ENCODE measurements at places on chromosomes 11 and 22.

DNA sequence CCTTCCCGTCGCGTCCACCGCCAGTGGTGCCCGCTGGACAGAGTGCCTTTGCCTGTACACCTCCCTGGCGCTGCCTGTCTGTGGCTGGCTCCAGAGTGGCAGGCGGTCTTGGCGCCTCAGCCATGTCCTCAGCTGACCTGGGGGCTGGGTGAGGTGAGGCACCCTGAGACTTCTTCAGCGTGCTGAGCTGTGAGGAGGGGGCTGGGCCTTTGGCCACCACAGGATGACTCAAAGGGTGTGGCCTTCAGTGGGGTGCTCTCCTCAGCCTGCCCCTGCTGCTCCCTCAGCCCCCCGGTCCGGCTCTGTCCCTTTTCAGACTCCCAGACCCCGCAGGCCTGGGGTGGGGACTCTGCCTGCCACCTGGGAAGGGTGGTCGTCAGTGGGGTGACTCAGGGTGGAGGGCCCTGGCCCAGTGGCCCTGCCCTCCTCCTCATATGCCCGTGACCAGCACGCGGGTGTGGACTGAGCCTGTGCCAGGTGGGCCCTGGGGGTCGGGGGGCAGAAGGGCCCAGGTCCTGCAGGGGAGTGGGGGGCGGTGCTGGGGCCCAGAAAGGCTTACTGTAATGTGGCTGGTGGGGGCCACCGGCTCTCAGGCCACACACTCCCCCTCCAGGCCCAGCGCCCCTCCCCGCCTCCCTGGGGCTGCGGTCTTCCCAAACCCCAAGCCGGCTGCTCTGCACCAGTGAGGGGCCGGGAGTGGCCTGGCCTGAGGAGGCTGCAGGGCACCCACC is 15.9 kb downstream of the CRELD2 start:
- DNase-seq = no peak

DNA sequence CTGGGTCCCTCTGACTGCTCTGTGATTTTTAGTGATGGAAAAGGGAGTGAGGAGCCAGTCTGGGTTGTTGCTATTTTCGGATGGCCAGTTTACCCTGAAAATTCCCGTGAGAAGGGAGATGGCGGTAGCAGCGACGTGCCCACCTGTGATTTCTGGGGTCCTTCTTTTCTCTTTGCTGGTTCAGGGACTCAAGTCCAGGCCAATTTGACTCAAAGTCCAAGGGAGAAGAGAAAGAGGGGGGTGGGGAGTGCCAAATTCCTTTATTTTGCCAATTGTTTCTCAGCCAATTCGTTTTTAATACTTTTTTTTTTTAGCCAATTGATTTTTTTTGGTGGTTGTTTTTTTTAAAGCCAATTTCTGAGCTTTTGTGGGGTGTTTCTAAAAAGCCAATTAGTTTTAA is 6.9 kb downstream of the IGF2 start:
- DNase-seq = no peak

- DNase-seq = no peak
Observed at GRCh38 chr11:65169164-65169641, 830 bp upstream of the SPDYC start.

DNA sequence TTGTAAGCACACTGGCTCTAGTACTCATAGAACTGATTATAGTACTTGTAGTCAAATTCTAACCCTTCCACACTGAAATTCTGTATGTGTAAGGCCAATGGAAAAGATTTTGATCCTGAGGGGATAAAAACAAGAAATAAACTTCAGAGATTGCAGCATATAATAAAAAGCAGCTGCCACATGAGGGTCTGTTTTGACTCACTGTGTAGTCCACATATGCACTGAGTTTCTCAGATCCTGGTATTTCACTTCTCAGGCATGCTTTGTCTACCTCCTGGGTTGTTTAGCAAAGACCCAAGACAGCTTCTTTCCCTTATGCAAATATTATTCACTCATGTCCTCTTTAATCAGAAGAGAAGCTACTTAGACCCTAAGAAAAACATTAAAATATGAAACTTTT is 71.1 kb upstream of the SLC5A12 start:
- DNase-seq = peak; percentile 80

GRCh38 chr11:72730737-72731136 is 21.5 kb downstream of the ARAP1 start:
- no peak for DNase-seq

DNA sequence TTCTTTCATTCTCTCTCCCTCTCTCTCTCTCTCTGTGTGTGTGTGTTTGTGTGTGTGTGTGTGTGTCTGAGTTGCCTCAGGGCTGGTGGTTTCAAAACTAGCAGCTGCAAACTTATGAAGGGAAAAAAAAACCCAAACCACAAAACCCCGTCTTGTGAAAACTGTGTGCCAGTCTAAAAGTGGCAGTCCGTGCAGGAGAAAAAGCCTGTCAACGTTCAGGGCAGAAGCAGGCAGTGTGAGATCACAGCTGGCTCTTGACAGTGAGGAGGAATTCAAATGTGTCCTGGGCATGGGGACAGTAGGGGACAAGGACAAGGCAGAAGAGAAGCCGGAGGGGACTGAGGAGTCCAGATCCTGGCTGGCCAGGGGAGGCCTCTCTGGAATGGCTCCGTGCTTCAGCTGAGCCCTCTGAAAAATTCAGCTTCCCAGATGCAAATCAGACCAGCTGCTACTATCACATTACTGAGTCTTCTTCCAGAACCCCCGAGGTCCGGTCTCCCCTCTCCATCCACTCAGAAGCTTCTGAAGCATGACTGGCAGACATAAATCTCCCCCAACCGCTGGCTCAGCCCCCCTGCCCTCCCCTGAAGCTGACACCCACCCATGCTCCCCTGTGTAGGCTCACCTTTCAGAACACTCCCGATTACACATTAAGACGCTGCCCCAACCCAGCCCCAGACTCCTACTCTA is 31.9 kb downstream of the FLI1 start:
- DNase-seq = no peak

GRCh38 chr22:29946220-29946619 is 63.2 kb downstream of the MTMR3 start:
- DNase-seq = no peak

- no peak for DNase-seq
Observed at GRCh38 chr22:49693848-49694247, 133.8 kb downstream of the BRD1 start.

DNA sequence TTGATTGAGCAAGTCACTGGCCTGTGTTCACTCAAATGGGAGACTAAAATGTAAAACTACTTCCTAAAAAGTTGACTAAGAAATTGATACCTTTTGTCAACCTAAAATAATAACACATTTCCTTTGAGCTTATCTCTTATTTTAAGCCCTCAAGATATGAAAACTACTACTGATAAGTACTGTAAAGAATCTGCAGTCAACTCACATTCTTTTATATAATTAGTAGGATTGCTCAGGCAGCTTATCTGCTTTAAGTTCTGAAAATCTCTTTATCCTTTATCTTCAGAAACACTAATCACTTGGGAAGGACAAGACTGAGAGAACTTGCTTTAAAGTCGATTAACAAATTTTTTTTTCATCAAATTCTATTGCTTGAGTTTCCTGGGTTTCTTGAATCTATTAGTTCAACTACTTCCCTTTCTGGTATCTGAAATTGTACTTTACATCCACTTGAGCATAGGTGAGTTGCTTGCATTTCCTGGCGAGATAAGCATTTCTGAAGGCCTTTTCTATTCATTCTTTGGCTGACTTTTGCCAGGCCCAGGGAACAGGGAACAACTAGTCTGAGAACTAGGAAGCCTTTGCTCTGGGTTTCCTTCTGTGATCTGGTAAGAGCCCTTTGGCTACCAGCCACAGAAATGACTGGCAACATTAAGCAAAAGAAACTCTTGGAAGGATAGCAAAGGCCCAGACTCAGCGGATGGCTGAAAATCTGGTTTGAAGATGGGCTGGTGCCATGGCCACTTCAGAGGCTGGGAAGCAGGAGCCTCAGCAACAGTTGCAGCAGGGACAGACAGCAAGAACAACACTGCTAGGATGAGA is 19.3 kb upstream of the CSRP3 start:
- no peak for DNase-seq

DNA sequence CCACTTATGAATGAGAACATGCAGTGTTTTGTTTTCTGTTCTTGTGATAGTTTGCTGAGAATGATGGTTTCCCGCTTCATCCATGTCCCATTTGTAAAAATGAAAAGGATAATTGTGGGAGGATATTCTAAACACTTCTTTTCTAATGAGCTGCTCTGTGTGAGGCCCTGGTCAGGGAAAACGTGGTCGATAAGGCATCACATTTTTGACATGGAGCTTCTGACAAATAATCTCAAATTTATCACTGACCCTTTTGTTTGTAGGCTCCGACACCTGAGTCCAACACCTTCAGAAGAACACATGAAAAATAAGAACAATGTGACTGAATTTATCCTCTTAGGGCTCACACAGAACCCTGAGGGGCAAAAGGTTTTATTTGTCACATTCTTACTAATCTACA is at the start of gene OR4A15:
TSS of gene OR4A15 (plus strand) at position 301 of the 400 bp plus-strand sequence. CDS start at position 301, 0 bp downstream.
- DNase-seq = no peak

DNA sequence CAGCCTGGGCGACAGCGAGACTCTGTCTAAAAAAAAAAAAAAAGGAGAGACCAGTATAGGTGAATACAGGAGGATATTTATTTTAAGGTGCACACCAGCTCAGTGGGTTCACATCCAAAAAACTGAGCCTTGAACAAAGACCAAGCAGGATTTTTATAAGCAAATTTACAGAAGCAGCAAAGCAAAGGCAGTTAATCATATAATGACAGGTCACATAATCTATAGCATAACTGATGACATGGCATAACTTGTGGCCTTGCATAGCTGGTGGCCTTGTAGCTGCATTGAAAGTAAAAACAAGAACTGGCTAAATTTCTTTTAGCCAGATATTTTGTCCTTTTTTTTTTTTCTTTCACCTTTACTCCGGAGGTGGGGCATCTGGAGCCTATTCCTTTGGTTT is 2.7 kb upstream of the PLAAT3 start:
- no peak for DNase-seq

DNA sequence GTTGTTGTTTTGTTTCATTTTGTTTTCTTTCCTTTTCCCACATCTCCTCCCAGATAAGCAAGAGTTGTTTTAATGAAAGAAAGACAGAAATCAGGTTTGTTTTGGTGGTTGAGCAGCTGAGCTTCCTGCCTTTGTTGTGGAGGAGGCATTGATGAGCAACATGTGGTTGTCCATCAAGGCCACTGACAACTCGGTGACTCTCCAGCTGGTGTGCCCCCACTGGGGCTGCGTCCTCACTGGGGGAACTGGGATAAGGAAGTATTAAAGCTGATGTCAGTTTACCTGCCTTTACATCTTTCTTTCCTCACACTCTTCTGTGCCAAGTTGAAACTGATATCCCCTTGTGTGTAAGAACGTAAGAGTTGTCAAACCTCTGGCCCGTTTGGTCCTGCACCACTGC is 5.9 kb downstream of the VPS26B start:
- no peak for DNase-seq

GRCh38 chr22:32572741-32573500 is 98.3 kb downstream of the FBXO7 start:
- no peak for DNase-seq

DNA sequence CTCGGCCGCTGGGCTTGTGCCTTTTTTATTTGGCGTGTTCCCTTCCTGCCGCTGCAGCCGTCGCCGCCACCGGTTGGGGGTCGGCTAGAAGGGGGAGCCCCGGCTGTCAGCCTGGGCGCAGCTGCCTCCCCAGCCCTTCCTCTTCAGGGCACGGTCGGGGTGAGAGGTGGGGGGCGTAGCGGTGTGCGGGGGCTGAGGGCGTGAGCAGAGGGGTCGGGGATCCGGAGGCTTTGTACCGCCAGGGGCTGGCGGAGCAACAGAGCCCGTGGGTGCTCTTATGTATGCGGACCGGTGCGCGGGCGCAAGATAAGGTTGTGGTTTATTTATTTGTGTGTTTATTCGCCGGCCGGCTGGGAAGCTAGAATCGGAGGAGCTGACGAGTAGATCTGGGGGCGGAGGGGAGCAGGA is 477 bp downstream of the ZBTB16 start:
- DNase-seq = no peak

GRCh38 chr22:46065691-46066454 is 84.5 kb upstream of the PPARA start:
- DNase-seq = no peak

DNA sequence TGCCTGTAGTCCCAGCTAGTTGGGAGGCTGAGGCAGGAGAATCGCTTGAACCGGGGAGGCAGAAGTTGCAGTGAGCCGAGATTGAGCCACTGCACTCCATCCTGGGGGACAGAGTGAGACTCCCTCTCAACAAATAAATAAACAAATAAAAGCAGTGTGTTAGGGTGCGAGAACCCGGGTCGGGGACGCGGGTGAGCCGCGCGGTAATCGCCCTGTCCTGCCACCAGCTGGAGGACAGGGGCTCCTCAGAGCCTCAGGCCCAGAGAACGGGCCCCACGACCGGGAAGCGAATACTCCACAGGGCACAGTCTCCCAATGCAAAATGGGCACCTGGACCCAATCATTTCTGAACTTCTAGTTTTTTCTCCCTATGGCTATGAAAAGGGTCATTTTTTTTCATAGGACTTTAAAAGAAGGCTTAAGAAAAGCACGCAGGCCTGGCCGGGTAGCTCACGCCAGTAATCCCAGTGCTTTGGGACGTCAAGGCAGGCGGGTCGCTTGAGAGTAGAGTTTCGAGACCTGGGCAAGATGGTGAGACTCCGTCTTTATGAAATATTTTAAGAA is 744 bp upstream of the MCM5 start:
- DNase-seq = no peak

- DNase-seq = no peak
Observed at GRCh38 chr22:23696326-23696851, 5.6 kb downstream of the RGL4 start.

- peak; percentile 36 for DNase-seq
Observed at GRCh38 chr11:19380375-19380774, 139.6 kb upstream of the E2F8 start.

GRCh38 chr11:115085461-115086210 is 407.3 kb downstream of the NXPE2 start:
- no peak for DNase-seq

- no peak for DNase-seq
Observed at GRCh38 chr11:45324459-45324858, 38.3 kb upstream of the SYT13 start.

DNA sequence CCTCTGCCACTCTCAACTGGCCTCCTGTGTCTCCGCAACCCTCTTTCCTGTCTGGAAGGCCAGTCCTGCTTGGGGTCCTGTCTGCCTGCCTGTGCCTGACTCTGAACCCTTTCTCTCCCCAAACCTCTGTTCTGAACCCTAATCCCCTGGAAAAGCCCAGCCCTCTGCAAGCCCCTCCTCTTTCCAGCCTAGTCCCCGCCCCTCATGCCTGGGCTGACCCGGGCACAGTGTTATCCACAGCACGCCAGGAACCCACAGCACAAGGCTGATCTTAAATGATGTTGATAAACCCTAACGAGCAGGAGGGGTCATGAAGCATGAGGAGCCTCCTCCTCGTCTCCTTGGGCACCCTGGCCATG is at the start of gene IFITM10:
TSS of gene IFITM10 (minus strand) at position 115 of the 359 bp plus-strand sequence. CDS start 153 bp downstream, outside the sequence.
- DNase-seq = no peak

Data from fibroblast of skin of left biceps (primary cell).